GM23338 (cell line): ENCODE measurements at places on chromosomes 12 and 14. TPM values are rescaled to one million over a fixed set of nuclear protein-coding genes. Genes with fewer than 3 reads are reported as not detected.

The SLC35F4 gene
- total RNA-seq = not detected in 2 replicates

The SMCO3 gene
- not detected in 2 replicates for total RNA-seq

The NRXN3 gene
- 1.0 and 1.6 TPM in 2 replicates for total RNA-seq

The CLEC7A gene
- total RNA-seq = not detected in 2 replicates

The POU6F1 gene
- total RNA-seq = 2.6 and 3.0 TPM in 2 replicates

The CHMP4A gene
- total RNA-seq = 10.6 and 19.3 TPM in 2 replicates

The HPD gene
- not detected in 2 replicates for total RNA-seq

GRCh38 chr12:102824218-102824835 lies 92.7 kb downstream of the PAH start:
- DNase-seq = peak; percentile 93
- no peak overlapping the region for H3K27ac ChIP-seq
- peaks cover 35% of the 10 kb centered on the region for H3K27me3 ChIP-seq

DNA sequence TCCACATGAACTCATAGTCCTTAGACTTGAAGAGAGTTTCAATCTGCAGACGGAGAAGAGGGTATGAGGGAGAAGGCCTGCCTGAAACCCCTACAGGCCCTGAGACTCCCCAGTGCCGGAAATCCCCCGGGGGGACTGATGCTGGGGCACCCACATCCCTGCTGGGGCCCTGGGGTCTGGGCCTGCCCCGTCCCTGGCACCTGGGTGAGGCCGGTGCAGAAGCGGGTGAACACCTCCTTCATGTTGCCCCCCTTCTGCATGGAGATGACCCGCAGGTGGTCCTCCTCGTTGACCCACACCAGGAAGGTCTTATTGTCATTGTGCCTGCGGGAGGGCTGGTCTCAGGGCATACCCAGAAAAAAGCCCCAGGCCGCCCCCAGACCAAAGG lies 2.4 kb downstream of the CKB start:
- no peaks in the 10 kb centered on the region; the same call in 1 of the 2 replicates for H3K36me3 ChIP-seq
- DNase-seq = no peak
- H3K4me1 ChIP-seq = peaks cover 17% of the 10 kb centered on the region
- no peak overlapping the region for H3K27ac ChIP-seq

GRCh38 chr14:59311723-59312122 lies 123.3 kb downstream of the DAAM1 start:
- H3K4me3 ChIP-seq = no peak overlapping the region
- H3K27ac ChIP-seq = no peak overlapping the region
- H3K4me1 ChIP-seq = peaks cover 19% of the 10 kb centered on the region
- H3K27me3 ChIP-seq = no peaks in the 10 kb centered on the region
- DNase-seq = no peak

- DNase-seq = no peak
These were observed 42.2 kb downstream of the PLXNC1 start for GRCh38 chr12:94190623-94191022.

DNA sequence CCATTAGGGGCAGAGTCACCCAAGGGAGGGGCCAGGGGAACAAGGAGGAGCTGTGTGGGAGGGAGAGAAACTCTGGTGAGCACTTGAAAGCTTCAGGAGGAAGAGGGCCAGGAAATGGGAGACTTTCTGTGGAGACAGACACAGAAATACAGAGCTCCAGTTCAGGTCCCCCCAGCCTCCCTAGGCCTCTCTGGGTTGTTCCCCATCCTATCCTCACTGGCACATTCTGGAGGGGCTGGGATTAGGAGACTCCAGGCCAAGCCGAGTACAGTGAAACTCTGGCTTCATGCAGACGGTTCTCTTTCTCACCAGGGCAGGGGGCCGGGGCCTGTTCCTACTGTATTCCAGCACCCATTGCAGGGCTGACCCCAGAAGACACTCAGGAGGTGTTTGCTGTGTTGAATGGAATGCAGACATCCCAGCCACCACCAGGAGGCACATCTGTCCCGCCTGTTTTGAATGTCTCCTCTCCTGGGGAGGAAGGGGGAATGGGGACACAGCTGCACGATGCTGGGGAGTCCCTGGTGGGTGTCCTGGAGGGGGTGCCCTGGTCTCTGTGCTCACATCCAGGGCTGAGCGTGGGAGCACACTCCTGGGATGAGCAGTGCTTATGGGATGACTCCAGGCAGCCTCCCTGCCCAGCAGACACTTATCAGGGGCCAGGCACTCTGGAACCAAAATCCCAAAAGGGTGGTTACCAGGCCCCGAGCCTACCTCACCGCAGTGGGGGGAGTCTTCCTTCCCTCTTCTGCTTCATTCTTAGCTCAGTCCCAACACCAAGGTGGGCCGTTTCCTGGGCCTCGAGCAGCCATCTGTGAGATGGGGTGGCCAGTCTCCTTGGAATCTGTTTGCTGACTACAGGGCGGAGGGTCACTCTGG lies 5.5 kb upstream of the KRT84 start:
- peak; percentile 73 for DNase-seq
- no peak overlapping the region for H3K4me3 ChIP-seq
- H3K27ac ChIP-seq = no peak overlapping the region

DNA sequence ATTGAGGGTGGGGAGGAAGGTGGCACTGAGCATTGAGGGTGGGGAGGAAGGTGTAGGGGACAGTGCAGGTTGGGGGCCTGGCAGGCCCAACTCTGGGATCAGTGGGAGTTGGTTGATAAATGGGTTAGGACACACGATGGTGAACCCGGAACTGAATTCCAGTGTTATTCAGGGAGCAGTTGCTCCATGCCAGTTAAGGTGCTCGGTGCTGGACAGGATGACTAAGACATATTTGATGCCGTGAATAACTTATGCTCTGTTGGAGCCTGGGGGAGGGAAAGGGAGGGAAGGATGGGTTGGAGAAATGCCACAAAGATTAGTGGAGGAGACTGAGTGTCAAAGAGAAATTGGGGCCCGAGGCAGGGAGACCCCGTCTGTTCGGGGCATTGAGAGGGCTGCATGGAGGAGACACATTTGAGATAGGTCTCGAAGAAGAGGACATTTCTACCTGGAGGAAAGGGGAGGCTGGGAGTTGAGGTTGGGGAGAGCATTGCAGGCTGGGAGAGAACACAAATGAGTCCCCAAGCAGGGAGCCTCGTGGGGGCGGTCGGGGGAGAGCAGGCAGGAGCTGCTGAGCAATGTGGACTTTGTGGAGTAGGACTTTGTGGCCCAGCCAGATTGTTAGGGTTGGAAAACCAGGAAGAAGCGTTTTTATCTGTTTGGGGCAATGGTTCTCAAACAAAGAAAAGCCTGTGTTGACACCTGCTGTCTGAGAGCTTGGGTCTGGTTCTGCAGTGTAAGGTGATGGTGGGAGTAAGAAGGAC lies 65.3 kb downstream of the IQSEC3 start:
- H3K36me3 ChIP-seq = no peaks in the 10 kb centered on the region
- H3K27ac ChIP-seq = no peak overlapping the region
- H3K27me3 ChIP-seq = no peaks in the 10 kb centered on the region
- no peak for DNase-seq
- no peaks in the 10 kb centered on the region for H3K4me1 ChIP-seq
